Astrocyte of the spinal cord (primary cell): ENCODE measurements at places on chromosomes 7 and 10.

GRCh38 chr7:12211711-12212485, 804 bp downstream of the TMEM106B start:
- peak; percentile 12 for DNase-seq

DNA sequence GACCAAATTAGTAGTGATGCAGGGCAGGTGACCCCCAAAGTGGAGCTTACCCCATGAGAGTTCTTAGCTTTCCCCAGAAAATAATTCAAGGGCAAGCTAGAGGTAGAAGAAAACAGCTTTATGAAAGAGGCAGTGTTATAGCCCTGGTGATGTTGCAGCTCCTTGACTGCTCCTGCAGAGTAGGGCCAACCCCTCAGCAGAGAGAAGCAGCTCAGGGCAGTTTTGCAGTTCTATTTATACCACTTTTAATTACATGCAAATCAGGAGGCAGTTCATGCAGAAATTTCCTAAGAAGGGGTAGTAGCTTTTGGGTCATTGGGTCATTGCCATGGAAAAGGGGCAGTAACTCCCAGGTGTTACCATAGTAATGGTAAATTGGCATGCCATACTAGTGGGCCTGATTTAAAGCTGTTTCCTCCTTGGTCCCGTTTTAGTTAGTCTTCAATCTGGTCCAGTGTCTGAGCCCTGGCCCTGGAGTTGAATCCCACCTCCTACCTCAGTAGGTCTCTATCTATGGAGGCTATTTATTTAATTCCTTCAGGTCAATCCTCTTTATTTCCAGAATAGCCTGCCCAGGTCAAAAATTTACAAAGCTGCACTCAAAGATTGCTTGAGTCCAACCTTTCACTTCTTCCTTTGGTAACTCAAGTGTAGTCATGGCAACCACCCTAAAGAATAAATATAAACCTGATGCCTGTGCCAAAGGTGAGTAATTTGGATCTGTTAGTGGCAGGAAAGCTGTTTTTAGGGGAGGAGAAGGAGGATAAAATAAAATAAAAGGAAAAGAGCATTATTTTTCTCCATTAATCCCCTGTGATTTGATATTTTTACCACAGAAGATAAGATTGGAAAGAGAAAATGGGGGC, 29.5 kb downstream of the PLXDC2 start:
- DNase-seq, result no peak

DNA sequence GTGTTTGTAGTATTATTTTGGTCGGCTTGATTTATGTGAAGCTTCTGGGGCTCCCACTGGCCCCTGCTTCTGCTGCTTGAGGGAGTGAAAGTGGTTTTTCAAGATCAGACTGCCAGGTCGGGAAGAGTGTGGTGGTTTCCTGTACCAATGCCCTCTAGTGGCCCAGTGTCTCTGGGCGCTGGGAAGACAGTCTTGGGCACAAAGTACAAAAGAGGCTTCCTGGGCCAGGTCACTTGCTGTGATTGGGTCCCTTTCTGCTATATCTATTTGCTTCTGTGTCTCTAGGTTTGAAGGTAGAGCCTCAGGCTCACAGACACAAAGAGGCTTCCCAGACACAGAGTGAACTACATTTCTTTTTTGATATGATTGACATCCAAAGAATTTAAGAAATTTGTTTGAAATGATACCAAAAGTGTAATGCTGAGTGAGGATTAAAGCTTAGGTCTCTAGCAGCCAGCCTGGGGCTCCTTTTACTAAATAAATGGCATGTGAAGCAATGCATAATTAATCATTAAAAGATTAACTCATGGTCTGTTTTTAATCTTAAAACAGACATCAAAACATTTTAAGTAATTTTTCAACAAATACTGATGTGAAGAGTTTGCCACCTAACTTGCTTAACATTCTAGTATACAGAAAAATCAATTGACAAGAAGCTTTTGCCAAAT, 36.3 kb downstream of the ABCB1 start:
- no peak for DNase-seq

- DNase-seq, result no peak
Observed at GRCh38 chr7:81626008-81626407, 143.8 kb downstream of the HGF start.

DNA sequence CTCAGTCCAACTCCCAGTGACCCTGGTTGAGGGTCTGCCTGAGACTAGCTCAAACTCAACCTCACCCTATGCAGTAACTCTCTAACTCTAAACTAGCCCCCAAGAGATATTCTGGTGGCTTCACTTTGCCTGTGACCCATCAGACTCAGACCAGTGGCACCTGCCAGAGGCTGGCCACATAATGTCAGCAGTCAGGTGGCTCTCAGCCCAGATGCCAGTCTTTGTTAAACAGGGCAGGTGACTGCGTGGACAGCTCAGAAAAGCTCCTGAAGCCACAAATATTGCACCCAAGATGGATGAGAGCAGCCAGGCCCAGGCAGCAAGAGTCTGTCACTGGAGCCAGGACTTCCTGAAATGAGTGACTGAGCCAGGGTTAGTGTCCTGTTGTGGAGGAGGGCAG, 129.7 kb upstream of the TCF7L2 start:
- DNase-seq, result no peak

DNA sequence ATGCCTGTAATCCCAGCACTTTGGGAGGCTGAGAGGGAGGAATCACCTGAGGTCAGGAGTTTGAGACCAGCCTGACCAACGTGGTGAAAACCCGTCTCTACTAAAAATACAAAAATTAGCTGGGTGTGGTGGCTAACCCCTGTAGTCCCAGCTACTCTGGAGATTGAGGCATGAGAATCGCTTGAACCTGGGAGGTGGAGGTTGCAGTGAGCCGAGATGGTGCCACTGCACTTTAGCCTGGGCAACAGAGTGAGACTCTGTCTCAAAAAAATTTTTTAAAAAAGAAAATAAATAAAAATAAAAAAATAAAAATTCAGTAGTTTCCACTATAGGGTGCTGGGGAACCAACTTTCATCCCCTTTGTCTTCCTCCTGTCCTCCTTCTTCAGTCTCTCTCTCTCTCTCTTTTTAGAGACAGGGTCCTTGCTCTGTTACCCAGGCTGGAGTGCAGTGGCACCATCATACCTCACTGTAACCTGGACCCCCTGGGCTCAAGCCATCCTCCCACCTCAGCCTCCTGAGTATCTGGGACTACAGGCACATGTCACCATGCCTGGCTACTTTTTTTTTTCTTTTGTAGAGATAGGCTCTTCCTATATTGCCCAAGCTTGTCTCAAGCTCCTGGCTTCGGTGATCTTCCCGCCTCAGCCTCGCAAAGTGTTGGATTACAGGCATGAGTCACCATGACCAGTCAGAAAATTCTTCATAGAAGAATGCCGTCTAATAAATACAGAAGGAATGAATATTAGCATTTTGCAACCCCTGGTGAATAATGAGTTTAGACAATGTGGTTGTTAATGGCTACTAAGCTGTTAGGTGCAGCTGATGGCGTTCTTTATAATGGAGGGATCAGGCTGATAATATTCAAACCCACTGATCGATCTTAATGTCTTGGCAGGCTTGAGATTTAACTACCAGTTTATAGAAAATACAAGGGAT, 20.6 kb downstream of the RBM20 start:
- DNase-seq, result peak; percentile 84

DNA sequence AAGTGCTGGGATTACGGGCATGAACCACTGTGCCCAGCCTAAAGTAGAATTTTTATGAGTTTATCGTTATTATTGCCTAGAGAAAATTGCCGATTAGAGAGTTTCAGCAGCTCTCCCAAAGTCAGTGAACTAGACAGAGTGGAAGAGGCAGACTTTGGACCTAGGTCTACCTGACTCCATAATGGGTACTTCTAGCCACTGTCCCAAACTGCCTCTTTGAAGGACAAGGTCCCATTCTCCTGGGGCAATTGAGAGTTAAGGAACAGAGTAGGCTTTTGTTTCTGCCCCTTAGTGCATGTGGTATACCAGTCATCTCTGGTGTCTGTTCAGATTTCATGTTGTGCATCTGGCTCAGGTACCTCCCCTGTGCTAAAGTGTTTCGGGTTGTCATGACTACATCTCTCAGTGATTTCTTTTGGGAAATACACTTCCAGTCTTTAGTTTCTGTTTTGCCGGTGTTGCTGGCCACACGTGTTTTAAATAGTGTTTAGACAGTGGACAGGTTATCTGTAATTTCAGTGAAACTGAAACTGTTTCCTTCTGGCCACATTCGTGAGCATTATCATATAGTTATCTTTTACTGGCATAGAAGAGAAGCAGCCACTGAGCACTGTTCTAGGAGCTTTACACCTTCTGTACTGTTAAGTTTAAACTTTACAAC, 4.7 kb downstream of the TMEM236 start:
- DNase-seq, result no peak

GRCh38 chr7:132368246-132368900, 207.9 kb downstream of the PLXNA4 start:
- DNase-seq, result no peak

- DNase-seq, result no peak
Observed at GRCh38 chr10:29826221-29826620, 191.4 kb upstream of the SVIL start.

- DNase-seq, result no peak
Observed at GRCh38 chr10:50232261-50232639, 19.1 kb downstream of the ASAH2 start.

DNA sequence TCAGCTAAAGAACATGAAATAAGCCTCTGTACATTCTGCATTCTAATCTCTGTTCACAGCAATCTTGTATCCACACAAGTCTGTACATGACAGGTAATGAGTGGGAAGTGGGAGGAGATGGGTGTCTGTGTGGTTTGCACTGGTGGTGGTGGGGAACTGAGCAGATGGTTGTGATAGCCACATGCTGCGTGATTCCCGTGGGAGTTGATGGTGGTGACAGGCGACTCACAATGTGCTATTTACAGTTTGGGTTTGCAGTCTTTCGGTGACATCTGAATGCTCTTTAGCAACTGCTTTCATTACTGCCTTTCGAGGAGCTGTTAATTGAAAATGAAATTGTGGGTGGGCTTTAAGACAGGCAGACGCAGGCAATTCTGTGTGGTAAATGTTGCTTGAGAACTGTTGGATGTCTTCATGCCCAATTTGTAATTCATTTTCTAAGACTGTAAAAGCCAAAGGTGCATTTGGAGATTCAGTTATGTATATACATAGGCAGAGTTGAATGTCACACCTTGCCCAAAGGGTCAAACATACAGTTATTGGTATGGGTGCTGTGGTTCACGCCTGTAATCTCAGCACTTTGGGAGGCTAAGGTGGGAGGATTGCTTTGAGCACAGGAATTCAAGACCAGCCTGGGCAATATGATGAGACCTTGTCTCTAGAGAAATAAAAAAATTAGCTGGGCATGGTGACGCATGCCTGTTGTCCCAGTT, 308.2 kb downstream of the AUTS2 start:
- no peak for DNase-seq

GRCh38 chr7:112510001-112510742, 29.4 kb downstream of the LSMEM1 start:
- peak; percentile 79 for DNase-seq

GRCh38 chr7:118844748-118845147, 620.2 kb downstream of the ANKRD7 start:
- DNase-seq, result peak; percentile 2

DNA sequence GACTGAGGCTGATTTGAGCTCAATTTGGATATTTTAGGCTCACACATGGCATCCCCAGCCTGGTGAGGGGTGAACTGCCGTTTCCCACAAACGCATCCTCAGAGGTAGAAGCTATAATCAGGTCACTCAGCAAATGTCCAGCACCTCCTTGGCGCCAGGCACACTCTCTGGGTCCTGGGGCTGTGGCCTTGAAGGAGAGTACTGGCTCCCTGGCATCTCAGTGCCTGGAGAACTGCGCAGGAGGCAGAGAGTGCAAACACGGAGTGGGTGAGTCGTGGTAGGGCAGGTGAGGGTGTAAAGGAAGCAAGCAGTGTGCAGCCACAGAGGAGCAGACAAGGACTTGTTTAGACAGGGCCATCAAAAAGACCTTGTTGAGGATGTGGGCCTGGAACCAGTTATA, 224.0 kb upstream of the ZNF32 start:
- DNase-seq, result no peak

DNA sequence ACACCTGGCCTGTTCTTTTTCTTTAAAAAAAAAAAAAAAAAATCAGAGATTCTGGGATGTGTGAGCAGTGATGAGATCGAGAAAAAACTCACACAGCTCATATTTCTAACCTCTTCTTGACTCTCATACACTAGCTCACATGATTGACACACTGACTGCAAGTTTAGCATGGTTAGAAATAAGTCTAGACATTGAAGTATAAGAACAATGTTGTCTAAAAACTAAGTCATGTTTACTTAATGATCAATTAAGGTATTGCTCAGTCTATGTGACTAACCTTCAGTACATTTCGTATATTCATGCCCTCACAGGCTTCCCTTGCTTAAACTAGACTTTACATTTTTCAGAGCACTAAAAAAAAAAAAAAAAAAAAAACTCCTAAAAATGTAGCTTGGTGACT, 775.1 kb downstream of the GATA3 start:
- DNase-seq, result no peak

GRCh38 chr10:128540128-128540762, 414.0 kb upstream of the MKI67 start:
- no peak for DNase-seq

DNA sequence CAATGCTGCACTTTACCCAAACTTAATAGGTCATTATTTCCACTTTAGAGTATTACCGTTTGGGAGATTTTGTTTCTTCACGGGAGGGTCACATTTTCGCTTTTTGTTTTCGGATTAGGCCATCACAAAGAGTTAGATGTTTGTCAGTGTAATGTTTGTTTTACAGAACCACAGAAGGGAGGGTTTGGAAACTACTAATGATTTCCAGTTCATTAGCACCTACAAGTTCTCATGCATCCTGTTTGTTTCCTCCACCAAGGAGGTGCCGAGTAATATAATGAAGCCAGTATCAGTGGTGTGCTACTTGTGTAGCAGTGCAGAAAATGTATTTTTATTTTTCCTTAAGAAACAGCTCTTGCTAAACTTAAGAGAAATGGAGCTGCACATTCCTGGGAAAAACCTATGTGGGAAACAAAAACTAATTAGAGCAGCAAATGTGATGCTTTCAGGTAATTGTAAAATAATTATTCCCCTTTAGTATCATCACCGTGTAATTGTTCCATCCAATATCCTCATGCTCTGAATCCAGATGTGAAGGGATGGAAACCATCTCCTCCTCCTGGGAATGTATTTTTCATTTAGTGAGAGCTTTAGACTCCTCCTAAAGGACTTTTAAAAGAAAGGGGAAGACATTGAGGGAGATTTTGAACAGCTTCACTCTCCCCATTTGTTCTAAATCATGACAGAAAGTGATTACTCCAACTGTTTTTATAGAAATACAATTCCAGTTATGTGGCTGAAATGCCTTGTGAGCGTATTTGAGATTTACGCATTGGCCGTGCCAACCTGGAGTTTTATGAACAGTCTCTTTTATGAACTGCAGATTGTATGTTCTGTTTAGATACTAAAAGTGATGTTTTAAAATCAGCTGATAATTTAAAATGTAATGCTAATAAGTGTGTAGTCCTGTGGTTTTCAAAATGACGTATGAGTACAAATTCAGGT, 5.6 kb downstream of the CELF2 start:
- no peak for DNase-seq
